ENCODE measurements at places on chromosomes 2 and 18.

GRCh38 chr18:59358414-59358711 is 702 bp downstream of the LMAN1 start:
- DNase-seq, result no peak
- H3K4me3 ChIP-seq, result peak overlapping the region; percentile 87
- peaks cover 35% of the 10 kb centered on the region for H3K4me1 ChIP-seq
- peaks cover 27% of the 10 kb centered on the region for H3K36me3 ChIP-seq
- H3K27ac ChIP-seq, result peak overlapping the region; percentile 95

GRCh38 chr2:175836361-175836760 is 165.7 kb downstream of the LNPK start:
- H3K27ac ChIP-seq, result no peak overlapping the region
- no peak overlapping the region for H3K4me3 ChIP-seq
- peaks cover 24% of the 10 kb centered on the region for H3K27me3 ChIP-seq
- no peak for DNase-seq

DNA sequence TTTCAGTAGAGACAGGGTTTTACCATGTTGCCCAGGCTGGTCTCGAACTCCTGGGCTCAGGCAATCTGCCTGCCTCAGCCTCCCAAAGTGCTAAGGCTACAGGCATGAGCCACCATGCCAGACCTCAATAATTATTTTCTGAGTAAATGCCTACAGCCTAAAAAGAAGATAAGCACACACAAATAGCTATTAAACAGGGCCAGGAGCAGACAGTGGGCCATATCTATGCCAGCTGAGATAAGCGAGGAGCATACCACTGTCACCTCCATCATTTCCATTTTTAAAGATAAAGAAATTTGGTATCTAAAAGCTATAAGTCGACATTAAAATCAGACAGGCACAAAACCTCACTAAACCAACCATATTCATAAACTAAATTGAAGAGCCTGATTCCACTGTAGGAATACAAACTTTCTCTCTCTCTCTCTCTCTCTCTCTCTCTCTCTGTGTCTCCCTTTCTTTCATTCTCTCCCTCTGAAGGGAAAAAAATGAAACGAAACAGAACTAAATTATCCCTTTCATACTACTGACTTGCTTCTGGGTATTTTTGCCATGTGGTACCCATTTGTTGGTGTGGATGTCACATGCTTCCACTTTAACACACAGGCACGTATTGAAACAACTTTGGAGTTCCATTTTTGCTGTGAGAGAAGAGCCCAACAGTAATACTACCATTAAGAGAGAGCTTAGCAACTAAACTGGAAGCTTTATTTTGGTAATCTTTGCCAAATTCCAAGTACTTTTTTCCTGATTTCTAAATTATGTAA is 51.0 kb downstream of the FARSB start:
- peaks cover 7% of the 10 kb centered on the region for H3K4me1 ChIP-seq
- DNase-seq, result no peak
- peak overlapping the region; percentile 2 for H3K27ac ChIP-seq
- no peaks in the 10 kb centered on the region for H3K27me3 ChIP-seq

DNA sequence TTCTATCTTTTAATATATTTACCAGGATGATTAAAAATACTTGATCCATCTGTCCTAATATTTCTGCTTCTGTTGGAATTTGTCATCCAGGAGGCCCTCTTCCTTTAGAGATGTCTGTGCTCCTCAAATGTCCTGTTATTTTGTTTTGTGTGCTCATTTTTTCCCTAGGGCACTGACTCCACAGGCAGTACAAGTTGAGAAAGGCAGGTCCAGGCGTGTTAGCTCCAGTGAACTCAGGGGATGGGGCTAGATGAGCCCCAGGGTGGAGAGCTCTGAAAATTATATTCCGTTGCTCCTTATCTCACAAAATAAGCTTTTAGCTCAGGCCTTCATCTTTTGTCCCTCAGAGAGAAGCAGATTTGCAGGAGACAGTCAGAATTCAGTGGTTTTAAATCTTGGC is 105.7 kb downstream of the SLC4A3 start:
- no peak for DNase-seq
- H3K27ac ChIP-seq, result no peak overlapping the region
- peaks cover 12% of the 10 kb centered on the region for H3K27me3 ChIP-seq
- H3K4me1 ChIP-seq, result no peaks in the 10 kb centered on the region
- H3K4me3 ChIP-seq, result no peak overlapping the region

- no peaks in the 10 kb centered on the region for H3K4me1 ChIP-seq
- no peaks in the 10 kb centered on the region for H3K27me3 ChIP-seq
- no peak overlapping the region for H3K27ac ChIP-seq
- no peaks in the 10 kb centered on the region for H3K36me3 ChIP-seq
Measured at GRCh38 chr2:28209864-28210263, 182.8 kb upstream of the FOSL2 start.

DNA sequence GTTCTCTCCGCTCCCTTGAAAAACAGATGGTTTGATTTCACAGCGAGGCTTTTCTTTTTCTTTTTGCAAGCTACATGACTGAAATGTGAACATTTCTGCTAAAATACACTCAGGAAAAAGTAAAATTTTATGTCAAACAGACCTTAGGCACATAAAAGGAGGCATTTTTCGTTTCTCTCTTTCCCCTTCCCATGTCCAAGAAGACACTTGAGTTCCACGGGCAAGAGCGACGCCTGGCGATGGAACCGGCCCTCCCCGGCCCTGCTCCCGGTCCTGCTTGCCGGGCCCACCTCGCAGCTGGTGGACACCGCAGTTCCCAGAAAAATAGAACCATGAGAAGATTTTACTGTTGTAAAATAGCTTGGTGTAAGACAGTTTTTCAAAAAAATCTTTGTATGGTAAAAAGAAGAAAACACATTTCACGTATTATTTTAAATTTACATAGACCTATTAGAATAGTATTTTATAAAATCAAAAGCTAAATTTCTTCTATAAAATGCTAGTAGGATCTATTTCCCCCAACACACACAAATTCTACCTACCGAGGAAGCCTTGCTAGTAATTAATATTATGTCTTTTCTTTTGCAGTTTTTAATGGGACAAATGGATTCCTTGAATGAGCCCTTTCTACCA is 2.3 kb upstream of the ALKAL2 start:
- H3K4me3 ChIP-seq, result peak overlapping the region; percentile 67
- DNase-seq, result peak; percentile 32
- peaks cover 29% of the 10 kb centered on the region for H3K27me3 ChIP-seq
- no peaks in the 10 kb centered on the region for H3K36me3 ChIP-seq
- peaks cover 7% of the 10 kb centered on the region for H3K4me1 ChIP-seq

GRCh38 chr2:54114936-54115283 is 505 bp upstream of the ACYP2 start:
- no peak for DNase-seq
- H3K4me1 ChIP-seq, result peaks cover 7% of the 10 kb centered on the region
- peaks cover 19% of the 10 kb centered on the region for H3K36me3 ChIP-seq
- peak overlapping the region; percentile 98 for H3K4me3 ChIP-seq
- H3K27me3 ChIP-seq, result peaks cover 5% of the 10 kb centered on the region
- H3K27ac ChIP-seq, result peak overlapping the region; percentile 99

- no peak overlapping the region for H3K4me3 ChIP-seq
- H3K27ac ChIP-seq, result no peak overlapping the region
- H3K27me3 ChIP-seq, result no peaks in the 10 kb centered on the region
- DNase-seq, result no peak
- no peaks in the 10 kb centered on the region for H3K4me1 ChIP-seq
Measured at GRCh38 chr2:127906206-127906926, 20.6 kb upstream of the AMMECR1L start.

- no peak for DNase-seq
- H3K4me1 ChIP-seq, result no peaks in the 10 kb centered on the region
- H3K27ac ChIP-seq, result no peak overlapping the region
- H3K36me3 ChIP-seq, result no peaks in the 10 kb centered on the region
Measured at GRCh38 chr2:139742216-139743172, 962.3 kb upstream of the NXPH2 start.

- no peak overlapping the region for H3K4me3 ChIP-seq
- no peak overlapping the region for H3K27ac ChIP-seq
- H3K27me3 ChIP-seq, result no peaks in the 10 kb centered on the region
- H3K4me1 ChIP-seq, result no peaks in the 10 kb centered on the region
- no peak for DNase-seq
Measured at GRCh38 chr2:99789849-99790248, 300.0 kb upstream of the REV1 start.

- no peaks in the 10 kb centered on the region for H3K27me3 ChIP-seq
- no peaks in the 10 kb centered on the region for H3K36me3 ChIP-seq
- H3K27ac ChIP-seq, result no peak overlapping the region
Measured at GRCh38 chr2:24374301-24374700, 14.0 kb upstream of the ITSN2 start.
